NCI-H1105 (cell line): ENCODE measurements at places on chromosomes 2 and 18.

DNA sequence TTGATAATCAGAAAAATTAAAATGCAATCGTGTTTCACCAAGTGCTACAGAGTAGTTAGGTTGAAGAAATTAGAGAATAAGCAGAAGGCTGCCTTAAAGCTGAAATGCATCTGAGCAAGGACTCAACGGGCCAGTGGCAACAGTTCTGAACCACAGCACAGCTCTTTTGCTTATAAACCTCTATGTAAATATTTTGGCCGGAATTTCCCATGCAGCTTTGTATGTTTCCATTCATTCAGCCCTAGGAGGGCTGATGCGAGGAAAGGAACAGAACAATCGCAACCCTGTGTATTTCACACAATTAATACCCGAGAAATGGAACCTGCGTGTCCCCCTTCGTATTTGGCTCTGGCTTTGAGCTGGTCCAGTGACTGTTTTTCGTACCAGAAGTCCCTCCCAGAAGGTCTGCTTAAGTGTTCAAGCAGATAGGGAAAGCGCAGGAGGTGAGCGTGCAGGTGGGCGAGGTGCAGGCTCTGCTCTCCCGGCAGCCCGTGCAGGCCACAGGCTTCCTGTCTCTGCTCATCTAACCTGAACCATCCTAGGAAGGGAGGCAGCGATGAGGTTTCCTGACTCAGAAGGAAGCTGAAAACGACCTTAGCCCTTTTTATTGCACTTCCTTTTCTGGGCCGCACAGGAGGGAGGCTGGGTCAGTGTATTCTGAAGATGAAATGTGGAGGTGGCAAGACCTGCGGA, 67.3 kb downstream of the ASB1 start:
- no peak for DNase-seq

DNA sequence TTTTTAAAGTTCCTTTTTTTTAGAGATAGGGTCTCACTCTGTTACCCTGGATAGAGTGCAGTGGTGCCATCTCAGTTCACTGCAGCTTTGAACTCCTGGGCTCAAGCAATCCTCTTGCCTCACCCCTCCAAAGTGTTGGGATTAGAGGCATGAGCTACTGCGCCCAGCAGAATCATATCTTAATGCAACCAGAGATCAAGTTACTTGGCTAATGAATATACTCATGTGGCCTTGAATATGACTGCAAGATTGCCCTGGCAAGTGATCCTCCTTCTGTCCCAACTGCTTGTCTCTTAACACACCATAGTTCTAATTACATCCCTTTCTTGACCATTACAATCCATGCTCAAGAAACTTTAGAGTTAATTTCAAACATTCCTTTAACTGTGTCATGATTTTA, 133.5 kb downstream of the SRBD1 start:
- no peak for DNase-seq

- no peak for DNase-seq
These were observed 136.1 kb upstream of the NRP2 start for GRCh38 chr2:205545971-205546816.

GRCh38 chr2:236165842-236166795, 2.1 kb downstream of the GBX2 start:
- no peak for DNase-seq

DNA sequence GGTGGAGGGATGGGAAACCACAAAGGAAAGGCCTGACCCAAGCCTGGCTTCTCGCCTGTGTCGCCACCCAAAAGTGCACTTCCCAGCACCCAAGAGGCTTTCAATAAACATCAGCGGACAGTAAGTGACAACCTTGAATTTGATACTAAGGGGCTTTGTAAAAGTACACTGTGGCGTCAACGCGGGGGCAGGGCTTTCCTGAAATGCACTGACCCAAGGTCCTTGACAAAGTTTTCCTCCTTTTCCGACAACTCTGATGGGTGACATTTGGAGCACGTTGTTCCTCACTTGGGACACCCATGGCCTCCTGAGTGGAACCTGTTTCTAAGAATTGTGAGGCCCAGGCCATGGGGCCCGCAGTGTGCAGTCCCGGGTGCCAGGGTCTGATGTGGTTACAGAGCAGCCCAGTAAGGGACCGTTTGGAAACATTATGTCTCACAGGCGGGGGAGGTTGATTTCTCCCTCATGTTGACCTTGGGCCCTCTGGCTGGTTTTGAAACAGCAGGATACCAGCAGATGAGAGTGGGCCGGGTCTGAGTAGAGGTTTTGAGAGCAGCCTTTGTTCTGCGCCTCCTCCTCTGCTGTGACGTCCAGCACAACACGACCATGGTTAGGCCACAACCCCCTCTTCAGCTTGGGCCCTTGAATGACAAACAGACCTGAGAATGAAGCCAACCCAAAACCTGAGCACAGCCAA, 2.8 kb upstream of the ZBTB14 start:
- no peak for DNase-seq

DNA sequence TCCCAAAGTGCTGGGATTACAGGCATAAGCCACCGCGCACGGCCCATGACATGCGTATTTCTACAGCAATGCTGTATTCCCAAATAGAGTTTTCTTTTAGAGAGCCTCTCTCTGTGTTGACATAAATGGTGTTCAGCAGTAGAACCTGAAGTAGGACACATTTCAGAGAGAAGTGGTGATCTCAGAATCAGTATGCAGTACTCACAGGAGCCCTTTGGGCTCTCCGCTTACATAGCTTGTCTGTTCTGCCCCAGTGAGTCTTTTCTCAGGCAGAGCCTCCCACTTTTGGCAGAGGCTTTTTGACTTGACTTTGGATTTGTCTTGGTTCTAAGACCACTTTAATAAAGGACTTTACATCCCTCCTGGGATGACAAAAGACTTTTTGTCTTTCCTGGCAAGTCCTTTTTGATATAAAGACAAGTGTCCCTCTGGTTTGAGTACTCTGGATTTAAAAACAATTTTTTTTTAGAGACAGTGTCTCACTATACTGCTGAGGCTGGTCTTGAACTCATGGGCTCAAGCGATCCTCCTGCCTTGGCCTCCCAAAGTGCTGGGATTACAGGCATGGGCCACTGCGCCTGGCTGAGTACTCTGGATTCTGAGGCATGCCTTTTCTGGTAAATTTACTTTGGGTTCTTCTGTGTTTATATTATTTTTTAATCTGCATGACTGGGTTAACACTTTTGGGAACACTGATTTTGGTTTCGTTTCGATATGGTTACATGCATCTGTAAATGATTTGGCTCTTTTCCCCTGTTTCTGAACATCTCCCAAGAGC, 113.3 kb downstream of the SMAD2 start:
- DNase-seq, result no peak

DNA sequence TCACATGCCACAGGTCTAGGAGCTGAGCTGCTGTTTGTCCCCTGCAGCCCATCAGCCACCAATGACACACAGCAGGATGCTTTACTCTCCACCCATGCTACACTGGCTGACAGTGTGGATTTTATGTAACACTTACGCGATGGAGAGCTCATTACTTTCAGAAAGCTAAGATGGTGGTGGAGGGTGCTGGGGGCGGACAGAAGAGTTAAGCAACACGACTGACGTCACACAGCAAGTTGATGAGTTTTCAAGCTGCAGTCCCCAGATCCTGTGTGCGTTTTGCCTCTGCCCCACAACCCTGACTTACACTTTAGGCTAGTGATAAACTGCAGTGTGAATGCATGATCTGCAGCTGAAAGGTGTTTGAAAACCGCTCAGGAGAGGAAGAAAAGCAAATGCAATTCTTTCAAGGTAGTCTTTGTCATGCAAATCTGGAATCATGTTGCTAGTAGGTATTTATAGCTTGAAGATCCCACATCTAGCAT, 42.4 kb downstream of the MRPS5 start:
- DNase-seq, result no peak

GRCh38 chr2:38248255-38248654, 128.8 kb downstream of the ATL2 start:
- no peak for DNase-seq

DNA sequence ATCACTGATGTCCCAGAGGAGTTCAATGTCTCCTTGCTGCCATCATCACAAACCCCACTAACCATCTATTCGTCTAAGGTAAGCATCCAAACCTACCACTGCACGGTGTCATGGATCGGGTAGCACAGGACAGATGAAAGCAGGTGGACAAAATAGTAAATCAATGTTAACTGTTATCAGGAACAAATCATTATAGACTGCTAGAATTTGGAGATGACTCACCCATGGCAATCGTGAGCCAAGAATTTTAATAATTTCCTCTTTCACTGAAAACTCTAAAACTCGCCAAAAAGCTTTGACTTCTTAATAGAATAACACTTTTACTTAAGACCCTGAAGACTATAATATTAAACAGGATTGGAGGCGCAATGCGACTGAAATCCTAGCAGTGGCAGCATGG, 33.7 kb upstream of the BZW1 start:
- DNase-seq, result no peak

DNA sequence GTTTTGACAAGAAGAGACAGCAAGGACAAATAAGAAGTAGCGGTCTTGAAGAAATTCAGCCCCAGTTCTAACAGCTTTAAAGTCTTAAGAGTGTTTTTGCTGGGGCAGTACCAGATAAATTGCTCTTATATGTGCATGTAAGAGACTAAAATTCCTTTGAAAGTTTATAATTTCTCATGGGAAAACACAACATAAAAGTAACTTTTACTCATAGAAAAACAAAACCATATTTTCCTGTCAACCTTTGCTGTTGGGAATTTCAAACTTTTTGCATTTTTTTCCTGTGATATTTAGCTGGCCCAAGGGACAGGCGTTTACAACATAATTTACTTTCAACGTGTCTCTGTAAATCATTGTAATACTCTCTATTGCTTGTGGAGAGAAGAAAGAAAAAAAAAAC, 767.8 kb upstream of the ZEB2 start:
- DNase-seq, result no peak

GRCh38 chr2:10400568-10400977, 47.6 kb downstream of the ODC1 start:
- no peak for DNase-seq

DNA sequence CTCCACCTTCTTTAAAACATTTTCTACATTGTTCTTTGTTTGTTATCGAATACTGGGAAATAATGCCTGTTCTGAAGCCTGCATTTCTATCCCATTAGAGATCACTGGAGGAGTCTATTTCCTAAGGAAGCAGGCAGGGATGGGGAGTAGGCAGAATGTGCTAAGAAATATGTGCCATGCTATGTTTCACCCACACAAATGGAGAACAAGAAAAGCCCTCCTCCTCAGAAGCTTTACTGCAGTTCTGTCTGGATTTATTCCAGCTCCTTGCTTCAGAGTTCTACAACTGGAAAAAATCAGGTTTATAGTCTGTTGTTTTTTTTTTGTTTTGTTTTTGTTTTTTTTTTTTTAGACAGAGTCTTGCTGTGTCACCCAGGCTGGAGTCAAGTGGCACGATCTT, 825.1 kb downstream of the SLC4A3 start:
- no peak for DNase-seq

- DNase-seq, result no peak
These were observed 107.8 kb downstream of the METTL8 start for GRCh38 chr2:171325886-171326585.

GRCh38 chr18:67715567-67715966, 199.0 kb upstream of the DSEL start:
- DNase-seq, result no peak

- DNase-seq, result no peak
These were observed 11.8 kb downstream of the CHRNA1 start for GRCh38 chr2:174752403-174753037.

- DNase-seq, result no peak
These were observed 86.3 kb upstream of the NPAS2 start for GRCh38 chr2:100733391-100734187.

- no peak for DNase-seq
These were observed 76.7 kb downstream of the MRPS9 start for GRCh38 chr2:105114551-105114950.

DNA sequence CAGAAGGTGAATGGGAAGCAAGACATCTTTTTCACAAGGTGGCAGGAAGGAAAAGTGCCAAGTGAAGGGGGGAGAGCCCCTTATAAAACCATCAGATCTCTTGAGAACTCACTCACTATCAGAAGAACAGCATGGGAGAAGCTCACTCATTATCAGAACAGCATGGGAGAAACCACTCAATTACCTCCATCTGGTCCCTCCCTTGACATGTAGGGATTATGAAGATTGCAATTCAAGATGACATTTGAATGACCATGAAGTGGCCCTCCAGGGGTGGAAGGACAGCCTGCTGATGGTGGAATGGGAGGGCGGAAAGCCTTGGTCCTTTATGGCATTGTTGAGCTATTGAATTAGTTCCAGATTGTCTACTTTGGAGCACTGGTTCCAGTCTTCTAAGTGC, 413.0 kb upstream of the MEX3C start:
- no peak for DNase-seq

GRCh38 chr2:179461420-179461819, 196.8 kb upstream of the SESTD1 start:
- no peak for DNase-seq

- DNase-seq, result no peak
These were observed 92.8 kb upstream of the OTOS start for GRCh38 chr2:240232961-240233884.

DNA sequence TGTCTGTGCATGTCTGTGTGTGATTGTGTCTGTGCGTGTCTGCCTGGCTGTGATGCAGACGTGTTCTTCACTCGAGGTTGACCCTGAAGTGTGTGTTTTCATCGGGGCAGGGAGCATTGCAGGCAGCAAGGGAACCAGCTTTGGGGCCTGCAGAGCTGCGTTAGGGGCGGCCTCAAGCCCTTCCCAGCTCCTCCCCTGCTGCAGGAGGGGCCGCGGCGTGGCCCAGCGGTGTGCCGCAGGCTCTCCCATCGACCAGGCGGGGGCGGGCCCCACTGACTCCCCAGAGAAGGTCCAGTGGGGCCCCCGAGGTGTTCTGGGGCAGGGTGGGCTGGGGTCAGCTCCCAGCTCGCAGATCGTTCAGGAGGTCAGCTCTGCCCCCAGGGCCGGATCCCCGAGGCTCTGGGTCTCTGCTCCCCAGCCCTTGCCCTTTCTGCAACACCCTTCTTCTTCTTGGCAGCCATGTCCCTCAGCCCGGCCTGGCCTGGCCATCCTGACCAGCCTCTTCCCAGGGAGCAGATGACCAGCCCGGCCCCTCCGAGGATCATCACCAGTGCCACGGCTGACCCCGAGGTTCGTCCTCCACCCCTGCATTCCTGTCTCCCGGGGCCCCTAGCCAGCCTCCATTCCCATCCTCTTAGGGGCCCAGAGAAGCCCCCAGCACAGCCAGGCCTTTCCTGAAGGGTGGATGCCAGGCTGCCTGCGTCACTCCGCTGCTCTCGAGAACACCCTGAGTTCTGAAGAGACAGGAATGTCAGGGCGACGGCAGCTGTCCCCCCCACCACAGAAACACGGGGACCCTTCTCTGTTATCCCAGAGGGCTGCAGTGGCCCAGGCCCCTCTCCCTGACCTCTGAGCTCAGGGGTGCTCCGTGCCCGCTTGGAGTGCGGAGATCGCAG, 11.1 kb upstream of the KLHL30 start:
- no peak for DNase-seq

DNA sequence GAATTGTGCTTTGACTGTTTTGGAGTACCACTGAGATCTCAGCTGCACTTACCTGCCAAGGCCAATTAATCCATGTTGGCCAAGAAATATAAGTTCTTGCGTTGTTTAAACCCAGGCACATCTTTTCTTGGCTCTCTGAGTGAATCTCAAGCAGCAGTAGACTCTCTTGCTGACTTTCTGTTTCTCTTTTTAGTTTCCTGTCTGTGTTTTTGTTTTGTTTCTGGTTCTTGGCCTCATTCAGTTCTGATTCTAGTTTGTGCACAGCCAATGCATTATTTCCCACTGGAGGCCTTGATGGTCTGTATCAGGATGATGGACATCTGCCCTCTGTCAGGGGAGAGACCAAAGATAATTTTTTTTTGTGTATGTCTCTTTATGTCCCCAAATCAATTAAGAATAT, 379.4 kb downstream of the CDH2 start:
- no peak for DNase-seq

- DNase-seq, result no peak
These were observed 15.6 kb upstream of the RMND5A start for GRCh38 chr2:86704459-86704971.
